SHP77 treated with DMSO at 0.1 percent for 48 hours (cell line): ENCODE measurements at places on chromosomes 16 and 17.

DNA sequence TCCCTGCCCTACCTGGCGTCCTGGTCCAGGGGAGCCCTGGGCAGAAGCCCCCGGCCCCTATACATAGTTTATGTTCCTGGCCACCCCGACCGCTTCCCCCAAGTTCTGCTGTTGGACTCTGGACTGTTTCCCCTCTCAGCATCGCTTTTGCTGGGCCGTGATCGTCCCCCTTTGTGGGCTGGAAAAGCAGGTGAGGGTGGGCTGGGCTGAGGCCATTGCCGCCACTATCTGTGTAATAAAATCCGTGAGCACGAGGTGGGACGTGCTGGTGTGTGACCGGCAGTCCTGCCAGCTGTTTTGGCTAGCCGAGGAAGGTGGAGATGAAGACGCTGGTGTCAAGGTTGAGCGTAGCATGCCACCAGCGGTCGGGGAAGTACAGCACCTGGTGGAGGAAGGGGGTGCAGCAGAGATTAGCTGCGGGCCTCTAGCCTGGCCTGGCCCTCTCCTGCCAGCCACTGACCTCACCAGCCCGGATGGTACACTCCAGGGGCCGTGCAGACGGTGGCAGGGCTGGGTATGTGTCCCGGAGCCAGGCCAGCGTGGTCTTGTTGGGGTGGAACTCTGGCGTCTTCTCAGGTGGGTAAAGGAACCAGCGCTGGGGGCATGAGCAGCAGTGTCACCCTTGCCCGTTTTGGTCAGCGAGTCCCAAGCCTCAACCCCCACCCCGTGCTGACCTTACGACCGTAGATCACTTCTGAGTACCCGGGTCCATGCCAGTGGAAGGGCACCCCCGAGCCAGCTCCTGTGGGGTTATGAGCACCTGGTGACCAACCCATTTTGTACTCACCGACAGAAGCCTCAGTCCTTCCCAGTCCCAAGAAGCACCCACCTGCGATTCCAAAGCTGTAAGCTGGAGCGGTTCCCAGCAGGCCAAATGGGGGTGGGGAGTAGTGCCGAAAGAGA is 1.4 kb downstream of the JMJD8 start:
- DNase-seq = no peak

- DNase-seq = no peak
Observed at GRCh38 chr16:28288114-28288513, 4.2 kb upstream of the SBK1 start.

- no peak for DNase-seq
Observed at GRCh38 chr17:64057701-64058263, 37.3 kb upstream of the ICAM2 start.

- DNase-seq = no peak
Observed at GRCh38 chr17:16493531-16494046, 1.6 kb upstream of the LRRC75A start.

DNA sequence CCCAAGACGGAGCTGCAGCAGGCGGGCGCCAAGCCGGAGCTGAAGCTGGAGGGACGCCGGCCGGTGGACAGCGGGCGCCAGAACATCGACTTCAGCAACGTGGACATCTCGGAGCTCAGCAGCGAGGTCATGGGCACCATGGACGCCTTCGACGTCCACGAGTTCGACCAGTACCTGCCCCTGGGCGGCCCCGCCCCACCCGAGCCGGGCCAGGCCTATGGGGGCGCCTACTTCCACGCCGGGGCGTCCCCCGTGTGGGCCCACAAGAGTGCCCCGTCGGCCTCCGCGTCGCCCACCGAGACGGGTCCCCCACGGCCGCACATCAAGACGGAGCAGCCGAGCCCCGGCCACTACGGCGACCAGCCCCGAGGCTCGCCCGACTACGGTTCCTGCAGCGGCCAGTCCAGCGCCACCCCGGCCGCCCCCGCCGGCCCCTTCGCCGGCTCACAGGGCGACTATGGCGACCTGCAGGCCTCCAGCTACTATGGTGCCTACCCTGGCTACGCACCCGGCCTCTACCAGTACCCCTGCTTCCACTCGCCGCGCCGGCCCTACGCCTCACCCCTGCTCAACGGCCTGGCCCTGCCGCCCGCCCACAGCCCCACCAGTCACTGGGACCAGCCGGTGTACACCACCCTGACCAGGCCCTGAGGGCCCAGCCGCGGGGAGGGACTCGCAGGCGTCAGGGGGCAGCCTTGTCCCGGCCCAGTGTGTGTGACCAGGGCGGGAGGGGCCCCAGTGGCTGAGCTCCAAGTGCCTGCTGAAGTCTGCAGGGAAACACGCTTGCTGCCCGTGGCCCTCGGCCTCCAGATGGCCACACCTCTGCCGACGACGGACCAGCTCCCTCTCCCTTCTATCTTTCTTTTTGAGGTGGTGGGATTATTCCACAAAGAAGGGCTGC is 3.4 kb downstream of the SOX8 start:
- no peak for DNase-seq

- DNase-seq = no peak
Observed at GRCh38 chr16:84534815-84535214, 30.4 kb upstream of the MEAK7 start.

DNA sequence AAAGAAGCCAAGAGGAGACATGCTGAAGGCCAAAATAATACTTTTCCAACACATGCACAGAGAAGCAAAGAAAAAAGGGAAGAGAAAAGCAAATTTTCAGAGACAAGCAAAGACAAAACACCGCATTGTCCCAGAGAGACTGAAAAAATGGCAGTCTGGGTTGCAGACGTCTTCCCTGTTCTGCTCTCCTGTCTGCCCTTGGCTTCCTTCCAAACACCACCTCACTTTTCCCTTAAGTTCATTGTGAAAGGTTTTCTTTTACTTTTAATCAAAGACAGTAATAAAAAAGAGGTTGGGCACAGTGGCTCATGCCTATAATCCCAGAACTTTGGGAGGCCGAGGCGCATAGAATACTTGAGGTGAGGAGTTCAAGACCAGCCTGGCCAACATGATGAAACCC is 21.2 kb upstream of the VAT1L start:
- DNase-seq = no peak

GRCh38 chr17:13995856-13996271 is 73.4 kb upstream of the COX10 start:
- no peak for DNase-seq

DNA sequence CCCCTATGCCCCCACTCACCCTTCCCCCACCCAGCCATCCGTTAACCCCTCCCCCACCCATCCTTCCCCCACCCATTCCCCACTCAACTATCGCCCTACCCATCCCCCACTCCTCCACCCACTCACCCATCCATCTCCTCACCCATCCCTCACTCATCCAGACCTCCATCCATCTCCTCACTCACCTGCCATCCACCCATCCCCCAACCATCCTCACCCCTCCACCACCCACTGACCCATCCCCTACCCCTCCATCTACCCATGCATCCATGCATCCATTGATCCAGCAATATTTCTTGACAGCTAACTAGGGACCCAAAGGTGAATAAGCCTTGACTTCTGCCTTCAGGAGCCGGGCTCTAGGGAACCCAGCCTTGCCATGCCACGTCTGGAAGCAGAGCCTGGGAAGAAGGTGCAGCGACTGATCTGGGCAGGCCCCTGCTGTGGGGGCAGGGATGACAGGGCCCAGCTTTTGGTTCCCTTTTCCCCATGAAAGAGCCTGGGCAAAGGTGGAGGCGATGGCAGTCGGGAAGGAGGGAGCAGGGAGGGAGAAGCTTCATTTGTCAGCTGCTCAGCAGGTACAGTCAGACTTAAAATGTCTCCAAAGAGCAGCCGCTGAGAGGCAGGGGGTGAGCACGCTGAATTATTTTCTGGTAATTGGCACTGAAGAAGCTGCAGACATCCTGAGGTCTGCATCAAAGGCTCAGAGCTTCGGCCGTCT is 23.1 kb upstream of the DOC2B start:
- DNase-seq = no peak

DNA sequence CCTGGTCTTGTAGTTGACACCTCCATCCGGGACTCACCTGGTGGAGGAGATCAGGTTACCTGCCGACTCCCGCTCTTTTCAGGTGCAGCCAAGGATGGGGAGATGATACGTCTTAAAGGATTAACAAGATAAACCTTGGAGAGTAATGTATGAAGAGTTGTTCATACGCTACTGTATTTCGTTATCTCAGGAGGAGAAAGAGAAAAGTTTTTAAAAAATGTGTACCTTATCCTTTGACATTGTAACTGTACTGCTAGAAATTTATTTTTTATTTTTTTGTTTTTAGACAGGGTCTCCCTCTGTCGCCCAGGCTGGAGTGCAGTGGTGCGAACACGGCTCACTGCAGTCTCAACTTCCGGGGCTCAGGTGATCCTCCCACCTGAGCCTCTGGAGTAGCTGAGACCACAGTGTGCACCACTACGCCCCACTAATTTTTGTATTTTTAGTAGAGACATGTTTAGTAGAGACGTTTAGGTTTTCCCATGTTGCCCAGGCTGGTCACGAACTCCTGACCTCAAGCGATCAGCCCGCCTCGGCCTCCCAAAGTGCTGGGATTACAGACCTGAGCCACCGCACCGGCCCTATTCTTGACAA is 764 bp upstream of the SMURF2 start:
- no peak for DNase-seq

GRCh38 chr17:39591958-39592954 is 15.5 kb downstream of the NEUROD2 start:
- no peak for DNase-seq

GRCh38 chr16:71762186-71762585 is 37.7 kb upstream of the PHLPP2 start:
- DNase-seq = no peak

GRCh38 chr16:84040823-84041820 is 1.5 kb downstream of the SLC38A8 start:
- no peak for DNase-seq

- no peak for DNase-seq
Observed at GRCh38 chr17:17172001-17172939, 33.9 kb downstream of the PLD6 start.

DNA sequence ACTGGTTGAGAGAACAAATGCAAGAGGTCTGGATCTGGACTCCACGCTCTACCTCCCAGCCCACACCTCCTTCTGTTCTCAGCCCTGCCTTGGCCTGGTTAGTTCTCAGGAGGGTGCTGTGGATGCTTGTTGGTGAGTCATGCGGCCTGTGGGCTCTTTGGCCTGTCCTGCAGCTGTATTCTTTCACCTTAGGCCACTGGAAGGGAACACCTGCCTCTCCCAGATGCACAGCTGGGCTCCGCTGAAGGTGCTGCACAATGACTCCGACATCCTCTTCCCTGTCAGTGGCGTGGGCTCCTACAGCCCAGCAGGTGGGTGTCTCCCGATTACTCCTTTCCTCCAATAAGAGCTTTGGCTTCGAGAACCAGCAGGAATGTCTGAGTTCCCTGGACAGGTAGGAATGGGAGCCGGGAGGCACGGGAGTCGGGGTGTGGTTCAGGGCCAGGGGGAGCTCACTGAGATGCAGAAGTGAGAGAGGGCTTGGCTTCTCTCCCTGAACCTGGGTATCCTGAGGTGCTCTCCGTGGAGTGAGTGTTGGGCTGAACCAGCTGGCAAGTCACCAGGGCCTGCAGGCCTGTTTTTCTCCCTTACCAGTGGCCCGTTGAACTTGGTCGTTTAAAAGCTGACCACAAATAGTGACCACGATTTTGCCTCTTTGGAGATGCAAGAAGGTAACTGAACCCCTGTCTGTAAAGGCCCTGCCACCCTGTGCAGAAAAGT is 85.0 kb downstream of the SNX29 start:
- no peak for DNase-seq

DNA sequence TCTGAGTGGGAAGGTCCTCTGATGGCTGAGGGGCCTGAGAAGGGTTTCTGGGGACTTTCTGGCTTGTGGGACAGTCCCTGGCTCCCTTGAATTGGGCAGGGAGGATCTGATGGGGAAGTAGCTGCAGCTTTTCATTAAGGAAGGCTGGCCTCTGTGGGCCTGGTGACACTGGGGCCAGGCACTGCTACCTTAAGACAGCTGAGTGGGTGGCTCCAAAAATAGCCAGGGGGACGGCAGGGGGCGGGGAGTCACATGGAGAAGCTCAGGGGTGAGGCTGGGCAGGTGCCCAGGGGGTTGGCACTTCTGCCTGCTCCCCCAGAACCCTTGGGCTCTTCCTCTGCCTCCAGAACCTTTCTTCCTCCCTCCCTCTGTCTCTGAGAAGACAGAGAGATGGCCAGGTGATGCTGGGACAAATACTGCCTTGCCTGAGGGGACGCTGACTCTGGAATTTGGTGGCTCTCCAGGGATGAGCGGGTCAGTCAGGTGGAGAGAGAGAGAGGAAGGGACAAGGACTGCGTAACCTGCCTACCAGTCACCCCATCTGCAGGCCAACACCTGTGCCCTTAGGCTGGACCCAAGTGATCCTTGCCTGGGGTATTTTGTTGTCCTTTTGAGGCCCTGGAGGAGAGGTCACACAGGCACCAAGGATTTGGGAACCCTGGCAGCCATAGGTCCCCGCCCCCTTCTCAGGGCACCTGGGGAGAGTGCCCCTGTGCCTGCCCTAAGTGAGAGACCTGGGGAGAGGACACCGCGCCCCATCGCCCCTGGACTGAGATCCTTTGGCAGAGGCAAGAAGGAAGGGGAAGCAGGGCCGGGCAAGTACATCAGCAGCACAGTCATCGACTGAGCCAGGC is 1.7 kb upstream of the SGCA start:
- DNase-seq = no peak

- no peak for DNase-seq
Observed at GRCh38 chr16:88320947-88321634, 61.7 kb upstream of the ZNF469 start.

DNA sequence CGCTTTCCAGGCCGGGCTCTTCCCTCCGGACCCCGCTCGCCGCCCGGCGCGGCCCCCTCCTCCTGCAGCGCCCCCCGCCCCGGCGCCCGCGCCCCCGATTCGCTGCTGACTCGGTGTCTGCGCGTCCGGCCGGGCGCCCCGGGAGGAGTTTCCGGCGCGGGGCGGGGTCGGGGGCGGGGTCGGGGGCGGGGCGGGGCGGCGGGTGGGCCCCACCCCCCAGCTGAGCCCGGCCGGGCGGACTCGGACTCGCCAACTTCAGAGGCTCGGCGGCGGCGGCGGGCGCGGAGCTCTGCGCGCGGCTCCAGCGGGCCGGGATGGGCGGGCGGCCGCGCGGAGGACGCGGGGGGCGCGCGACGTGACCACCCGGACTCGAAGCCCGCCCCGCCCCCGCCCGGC is at the start of gene METRNL:
Gene METRNL, plus strand, starts transcription at position 258 of the 396 bp plus-strand sequence. CDS start 207 bp downstream, outside the sequence.
- no peak for DNase-seq

DNA sequence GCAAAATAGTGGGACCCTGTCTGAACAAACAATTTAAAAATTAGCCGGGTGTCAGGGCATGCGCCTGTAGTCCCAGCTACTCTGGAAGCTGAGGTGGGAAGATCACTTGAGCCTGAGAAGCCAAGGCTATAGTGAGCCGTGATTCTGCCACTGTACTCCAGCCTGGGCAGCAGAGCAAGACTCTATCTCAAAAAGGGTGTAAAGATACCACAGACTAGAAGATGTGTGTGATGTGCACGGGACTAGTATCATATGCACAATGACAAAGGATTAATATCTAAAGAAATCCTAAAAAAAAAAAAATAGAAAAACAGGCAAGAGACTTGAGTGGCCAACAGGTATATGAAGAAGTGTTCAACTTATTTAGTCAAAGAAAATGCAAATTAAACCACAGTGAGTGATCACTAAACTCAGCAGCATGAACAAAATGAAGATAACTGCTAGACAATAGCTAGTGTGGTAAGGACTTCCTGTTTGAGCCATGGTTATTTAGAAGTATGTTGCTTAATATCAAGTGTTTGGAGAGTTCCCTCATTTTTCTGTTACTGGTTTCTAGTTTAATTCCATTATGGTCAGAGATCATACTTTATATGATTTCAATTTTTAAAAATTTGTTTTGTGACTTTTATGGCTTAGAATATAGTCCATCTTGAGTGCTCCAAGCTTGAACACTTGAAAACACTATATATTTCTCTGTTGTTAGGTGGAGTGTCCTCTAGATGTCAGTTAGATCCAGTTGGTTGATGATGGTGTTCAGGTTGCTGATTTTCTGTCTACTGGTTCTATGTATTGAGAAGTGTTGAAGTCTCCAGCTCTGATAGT is 14.7 kb upstream of the SLX4 start:
- no peak for DNase-seq

GRCh38 chr16:87492291-87492630 is 563 bp downstream of the ZCCHC14 start:
- DNase-seq = no peak
